MCF 10A (cell line): ENCODE measurements at places on chromosomes 3 and 15.

DNA sequence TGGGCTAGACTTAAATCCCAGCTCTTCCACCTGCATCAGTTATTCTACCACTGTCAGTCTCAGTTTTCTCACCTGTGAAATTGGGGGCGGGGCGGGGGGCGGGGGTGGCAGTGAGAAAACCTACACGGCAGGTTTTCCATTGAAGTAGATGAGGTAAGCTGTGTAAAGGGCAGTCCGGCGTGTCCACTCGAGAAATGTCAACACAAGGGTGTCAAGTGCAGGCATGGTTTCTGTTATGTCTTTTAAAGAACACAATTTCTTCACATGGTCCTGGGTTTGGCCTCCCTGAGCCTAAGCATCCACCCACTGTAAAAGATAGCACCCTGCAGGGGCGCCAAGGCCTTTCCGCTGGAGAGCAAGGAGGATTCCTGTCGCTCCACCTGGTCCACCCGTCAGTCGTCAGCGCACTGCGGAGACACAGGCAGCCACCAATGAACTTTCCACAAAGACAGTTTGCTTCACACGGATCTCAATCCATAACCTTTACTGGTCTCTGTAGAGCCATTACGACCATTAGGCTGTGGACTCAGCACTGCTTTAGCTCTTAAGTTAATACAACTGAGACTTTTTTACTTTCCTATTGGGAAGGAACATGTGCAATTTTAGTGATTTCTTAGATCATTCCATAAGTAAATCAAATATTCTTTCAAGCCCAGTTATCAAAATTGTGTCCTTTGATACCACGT is 99.5 kb upstream of the FOXB1 start:
- DNase-seq = no peak

DNA sequence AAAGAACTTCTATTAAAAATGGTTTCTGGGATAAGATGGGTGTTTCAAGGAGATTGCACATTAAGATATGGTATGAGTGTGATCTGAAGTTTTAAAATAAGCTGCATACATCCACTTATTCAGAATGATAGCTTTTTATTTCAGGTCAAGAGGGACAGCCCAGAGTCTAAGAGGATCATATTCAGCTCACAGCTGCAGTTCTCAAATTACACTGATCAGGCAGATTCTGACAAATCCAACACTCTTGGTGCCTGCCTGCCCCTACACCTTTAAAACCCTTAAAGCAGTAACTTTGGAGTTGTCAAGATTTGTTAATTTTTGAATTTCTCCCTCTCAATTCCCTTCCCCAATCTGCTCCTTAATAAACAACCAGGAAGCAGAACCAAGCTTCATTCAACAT is 9.1 kb upstream of the TMEM87A start:
- DNase-seq = no peak

DNA sequence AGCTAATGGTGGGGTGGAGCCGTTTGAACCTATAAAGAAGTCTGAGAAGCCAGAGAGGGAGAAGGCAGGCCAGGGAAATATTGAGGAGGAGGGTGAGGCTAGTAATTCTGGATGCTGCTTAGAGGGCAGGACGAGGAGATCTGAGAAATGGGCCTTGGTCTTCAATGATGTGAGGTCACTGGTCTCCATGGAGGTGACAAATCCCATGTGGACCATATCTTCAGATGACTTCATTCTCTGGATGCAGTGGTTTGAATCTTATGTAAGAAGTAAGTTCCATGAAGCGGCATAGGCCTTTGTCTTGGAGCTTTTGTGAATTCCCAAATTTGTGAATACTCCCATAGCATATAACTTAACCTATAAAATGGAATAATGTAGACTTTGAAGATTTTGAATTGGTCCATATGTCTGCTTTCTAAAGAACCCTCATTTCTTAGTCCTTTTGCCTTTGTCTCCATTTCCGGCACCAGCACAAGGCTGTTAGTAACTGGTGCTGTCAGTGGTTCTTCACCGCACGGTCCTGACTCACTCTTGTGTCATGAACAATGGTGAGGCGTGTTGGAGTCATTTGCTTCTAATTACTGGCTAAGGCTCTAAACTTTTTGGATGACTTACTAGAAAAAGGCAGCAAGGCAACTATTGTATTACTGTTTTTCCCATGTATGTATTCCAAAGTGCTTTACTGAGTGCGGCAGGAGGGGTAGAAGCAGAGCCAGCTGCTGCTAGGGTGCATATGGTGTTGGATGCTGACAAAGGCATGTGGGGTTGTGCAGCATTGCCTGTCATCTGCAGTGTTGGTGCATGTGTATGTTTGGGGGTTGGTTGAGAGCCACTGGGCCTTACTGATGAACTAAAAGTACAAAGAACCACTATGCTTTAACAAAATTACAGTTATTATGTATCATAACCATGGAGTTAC is 279.3 kb upstream of the C2CD4B start:
- DNase-seq = peak; percentile 84

DNA sequence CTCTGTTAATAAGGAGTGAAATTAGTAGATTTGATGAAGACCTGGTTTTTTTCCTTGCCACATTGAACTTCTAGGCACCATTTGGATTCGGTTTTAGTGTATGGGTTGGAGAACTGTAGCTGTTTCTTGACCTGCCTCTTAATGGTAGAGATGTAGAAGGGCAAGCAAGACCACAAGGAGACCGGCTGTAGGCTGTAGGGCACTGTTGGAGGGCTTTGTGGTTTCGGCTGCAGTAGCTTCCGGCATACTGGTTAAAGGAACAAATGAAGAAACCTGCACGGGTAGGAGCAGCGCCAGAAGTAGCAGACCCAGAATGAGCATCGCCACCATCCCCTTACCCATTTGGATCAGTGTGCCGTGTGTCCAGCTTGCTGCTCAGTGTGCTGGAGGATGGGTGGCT is 7.9 kb downstream of the PCLAF start:
- DNase-seq = no peak

DNA sequence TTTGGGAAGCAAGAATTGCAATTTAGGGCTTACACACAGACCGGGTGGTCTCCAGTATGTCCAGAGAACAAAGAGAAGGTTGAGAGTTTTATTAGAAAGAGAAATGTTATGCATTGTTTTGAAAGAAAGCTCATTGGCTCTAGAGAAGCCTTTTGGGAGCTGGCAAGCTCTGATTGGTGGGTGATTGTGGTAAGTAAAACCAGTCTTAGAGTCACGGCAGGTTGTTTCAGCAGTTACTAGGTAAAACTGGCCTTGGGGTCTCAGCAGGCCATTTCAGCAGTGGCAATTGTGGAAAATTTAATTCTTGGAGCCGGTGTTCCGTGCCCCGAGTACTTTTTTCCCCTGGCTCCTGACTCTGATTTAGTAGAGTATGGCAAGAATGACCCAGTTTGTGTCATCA is 78.1 kb downstream of the MRPL46 start:
- DNase-seq = no peak

DNA sequence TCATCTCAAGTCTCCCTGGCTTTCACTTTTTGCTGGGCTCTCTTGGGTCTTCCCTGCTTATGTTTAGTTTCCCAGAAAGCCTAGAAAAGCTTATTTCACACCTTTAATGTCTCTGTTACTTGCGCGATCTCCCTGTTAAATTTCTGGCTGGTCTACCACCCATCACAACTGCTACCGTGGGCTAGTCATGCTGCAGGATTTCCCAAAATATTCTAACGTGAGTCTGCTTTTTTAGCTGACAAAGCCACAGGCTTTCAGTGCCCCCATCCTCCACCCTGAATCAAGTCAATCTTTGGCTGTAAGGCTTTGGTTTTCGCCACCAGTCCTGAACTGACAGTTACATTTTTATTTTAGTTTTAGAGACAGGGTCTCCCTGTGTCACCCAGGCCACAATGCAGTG is 74.1 kb downstream of the SUMF1 start:
- DNase-seq = no peak

DNA sequence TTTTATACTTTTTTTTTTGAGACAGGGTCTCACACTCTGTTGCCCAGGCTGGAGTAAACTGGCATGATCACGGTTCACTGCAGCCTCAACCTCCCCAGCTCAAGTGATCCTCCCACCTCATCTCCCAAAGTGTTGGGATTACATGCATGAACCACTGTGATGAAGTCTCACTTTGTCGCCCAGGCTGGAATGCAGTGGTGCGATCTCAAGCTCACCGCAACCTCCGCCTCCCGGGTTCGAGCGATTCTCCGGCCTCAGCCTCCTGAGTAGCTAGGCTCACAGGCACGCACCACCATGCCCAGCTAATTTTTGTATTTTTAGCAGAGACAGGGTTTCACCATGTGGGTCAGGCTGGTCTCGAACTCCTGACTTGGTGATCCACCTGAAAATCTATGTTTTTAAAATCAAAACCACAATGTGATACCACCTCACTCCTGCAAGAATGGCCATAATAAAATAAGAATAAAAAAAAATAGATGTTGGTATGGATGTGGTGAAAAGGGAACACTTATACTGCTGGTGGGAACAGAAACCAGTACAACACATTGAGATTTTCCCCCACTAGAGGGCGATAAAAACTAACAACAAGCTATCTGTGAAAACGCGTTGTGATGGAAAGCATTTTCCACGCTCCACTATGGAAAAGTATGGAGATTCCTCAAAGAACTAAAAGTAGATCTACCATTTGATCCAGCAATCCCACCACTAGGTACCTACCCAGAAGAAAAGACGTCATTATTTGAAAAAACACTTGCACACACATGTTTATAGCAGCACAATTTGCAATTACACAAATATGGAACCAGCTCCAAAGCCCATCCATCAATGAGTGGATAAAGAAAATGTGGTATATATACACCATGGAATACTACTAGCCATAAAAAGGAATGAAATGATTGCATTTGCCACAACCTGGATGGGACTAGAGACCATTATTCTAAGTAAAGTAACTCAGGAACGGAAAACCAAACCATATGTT is 26.8 kb upstream of the OCA2 start:
- DNase-seq = peak; percentile 60

GRCh38 chr15:27989427-27989826 is 109.7 kb downstream of the OCA2 start:
- no peak for DNase-seq

DNA sequence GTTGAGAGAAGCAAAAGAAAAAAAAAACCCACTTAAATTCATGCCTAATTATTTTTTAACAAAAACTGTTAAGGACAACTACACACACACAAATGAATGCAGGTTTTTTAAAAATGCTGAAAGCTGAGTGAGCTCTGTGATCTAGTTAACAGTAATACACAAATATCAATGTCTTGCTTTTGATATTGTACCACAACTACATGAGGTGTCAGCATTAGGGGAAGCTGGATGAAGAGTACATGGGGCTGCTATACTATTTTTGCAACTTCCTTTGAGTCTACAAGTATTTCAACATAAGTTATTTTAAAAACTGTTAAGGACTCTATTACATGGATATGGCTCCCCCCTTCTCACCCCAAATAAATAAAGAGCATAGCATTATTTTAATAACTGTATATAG is 44.7 kb downstream of the SUCLG2 start:
- DNase-seq = no peak

DNA sequence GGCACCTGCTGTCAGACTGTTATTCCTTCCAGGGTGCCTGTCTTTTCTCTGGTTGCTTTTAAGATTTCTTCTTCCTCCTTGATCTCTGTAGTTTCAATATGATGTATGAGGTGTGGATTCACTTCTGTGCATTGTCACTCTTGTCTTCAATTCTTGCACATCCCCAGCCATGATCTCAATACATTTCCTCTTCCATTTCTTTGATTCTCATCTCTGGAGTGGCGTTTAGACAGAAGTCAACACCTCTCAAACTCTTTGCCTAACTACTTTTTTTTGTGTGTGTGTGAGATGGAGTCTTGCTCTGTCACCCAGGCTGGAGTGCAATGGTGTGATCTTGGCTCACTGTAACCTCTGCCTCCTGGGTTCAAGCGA is 224.4 kb upstream of the LYSMD4 start:
- DNase-seq = no peak

DNA sequence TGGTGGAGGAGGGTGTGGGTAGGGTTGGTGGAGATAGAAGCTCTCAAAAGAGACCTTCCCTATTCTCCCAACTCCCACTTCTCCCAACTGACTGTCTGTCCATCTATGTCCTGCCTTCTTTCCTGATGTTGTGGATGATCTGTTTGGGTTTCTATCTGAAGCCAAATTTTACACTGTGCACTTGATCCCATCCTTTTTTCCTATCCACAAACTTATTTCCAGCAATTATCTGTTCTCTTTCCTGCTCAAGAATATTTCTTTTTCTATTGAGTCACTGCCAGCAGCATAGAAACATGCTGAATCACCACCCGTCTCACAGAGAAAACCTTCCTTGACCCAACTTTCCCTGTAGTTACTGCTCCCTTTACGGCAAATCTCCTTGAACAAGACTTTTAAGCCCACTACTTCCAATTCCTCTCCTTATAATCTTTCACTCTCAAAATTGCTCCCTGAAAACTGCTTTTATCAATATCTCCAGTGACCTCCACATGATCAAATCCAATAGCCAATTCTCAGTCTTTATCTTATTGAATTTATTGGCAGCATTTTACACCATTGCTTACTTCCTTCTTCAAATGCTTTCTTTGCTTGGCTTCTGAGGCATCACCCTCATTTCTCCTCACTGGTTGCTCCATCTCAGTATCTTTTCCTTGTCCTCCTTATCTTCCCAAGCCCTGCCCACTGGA is 141.2 kb upstream of the SLC7A14 start:
- DNase-seq = peak; percentile 75
